ENCODE measurements at places on chromosomes 12 and 14.

DNA sequence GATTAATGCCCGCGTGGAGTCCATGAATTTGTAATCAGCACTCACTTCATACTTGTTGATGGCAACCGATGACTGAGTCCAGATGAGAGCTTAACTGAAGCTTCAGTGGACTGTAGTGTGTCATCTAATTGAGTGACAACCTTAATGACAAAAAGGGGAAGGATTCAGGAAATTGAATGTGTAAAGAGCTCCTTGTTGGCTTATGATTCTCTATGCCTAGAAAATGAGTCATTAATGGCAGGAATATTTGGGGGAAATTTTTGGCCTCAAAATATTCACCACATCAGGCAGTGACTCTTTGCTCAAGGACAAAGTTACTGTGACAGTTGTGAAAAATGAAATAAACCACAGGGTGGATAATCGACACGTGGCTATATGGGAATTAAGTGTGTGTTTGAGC is 55.3 kb upstream of the STON2 start:
- no peak for DNase-seq

DNA sequence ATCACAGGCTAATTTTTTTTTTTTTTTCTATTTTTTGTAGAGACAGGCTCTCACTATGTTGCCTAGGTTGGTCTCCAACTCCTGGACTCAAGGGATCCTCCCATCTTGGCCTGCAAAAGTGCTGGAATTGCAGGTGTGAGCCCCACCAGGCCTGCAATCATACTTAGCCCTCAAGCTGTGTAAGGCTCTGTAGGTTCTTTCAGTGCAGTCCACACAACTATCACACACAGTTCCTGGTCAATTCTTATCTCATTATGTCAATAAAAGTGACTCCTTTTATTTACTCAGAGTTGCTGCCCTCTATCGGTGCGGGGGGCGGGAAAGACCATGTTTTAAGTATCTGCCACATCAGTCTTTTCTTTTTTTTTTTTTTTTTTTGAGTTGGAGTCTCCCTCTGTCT is 29.0 kb downstream of the SLC2A3 start:
- no peak for DNase-seq

- no peak for DNase-seq
Measured at GRCh38 chr12:52180971-52181628, 10.7 kb downstream of the KRT80 start.

DNA sequence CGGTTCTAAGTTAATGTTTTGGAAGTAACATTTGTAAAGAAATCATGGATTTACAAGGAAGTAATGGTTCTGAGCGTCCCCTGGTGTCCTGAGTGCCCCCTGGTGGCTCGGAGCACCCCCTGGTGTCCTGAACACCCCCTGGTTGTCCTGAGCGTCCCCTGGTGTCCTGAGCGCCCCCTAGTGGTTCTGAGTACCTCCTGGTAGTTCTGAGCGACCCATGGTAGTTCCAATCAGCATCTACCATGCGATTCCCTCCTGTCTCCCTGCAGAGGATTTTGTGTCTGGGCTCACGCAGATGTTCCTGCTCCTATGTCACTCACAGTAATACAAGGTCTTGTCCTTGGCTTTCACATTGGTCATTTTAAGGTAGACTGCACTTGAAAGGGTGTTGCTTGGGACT is 1352.9 kb downstream of the TMEM121 start:
- no peak for DNase-seq

DNA sequence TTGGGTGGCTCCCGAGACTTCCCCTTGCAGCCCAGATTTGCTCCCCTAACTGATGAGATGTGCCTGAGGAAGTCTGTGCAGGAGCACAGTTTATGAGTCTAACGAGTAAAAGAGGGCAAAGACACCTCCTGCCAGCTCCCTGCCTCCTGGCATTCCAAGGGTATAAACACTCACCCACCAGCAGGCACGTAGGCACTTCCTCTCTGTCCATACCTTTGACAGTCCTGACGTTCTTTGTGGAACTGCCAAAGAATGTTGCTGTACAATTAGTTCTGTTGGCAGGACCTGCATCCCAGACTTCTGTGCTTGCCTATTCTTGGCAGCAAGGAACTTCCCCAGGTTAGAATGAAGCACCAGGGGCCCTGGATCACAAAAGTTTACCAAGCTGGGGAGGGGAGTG is 889.3 kb downstream of the BCL11B start:
- no peak for DNase-seq

- no peak for DNase-seq
Measured at GRCh38 chr14:97312910-97313309, 515.7 kb downstream of the VRK1 start.

DNA sequence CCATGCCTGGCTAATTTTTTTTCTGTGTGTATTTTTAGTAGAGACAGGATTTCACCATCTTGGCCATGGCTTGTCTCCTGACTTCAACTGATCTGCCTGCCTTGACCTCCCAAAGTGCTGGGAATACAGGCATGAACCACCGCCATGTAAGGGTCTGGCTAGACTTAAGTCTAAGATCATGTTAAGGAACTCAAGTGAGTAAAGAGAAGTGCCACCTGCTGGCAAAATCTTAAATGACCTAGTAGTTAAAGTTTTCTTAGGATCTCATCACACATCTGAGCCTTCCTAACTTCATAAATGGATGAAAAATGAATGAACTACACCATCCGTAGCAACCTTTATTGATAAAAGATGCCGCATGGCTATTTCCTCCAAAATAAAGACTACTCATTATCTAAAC is 1.7 kb upstream of the C12orf56 start:
- no peak for DNase-seq

DNA sequence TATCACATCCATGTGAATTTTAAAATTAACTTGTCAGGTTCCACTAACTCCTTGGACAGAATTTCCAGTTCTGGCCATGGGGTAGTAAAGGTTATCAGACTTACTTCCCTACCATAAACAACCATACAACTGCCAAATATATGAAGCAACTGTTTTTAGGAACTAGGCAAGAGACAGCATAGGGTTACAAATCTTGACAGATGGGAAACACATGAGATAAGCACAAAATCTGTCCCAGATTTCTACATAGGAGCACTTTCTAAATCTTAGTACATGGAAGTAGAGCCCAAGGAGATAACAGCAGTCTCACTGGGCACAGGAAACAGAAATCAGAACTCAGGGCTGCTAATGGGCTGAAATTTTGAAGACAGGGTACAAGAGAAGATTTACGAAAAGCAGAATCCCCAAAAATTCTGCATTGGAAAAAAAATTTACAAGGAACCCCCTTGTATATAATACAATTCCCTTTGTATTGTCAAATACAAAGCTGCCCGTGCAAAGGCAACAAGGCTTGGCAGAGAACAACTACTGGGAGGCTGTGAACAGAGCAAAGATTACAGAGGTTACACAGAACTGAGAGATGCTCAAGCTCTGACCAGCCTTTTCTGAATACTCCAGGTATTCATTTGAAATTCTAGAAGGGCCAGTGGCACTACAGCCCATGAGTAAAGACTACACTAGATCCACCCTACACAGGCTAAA is 43.2 kb downstream of the GALNT4 start:
- DNase-seq, result peak; percentile 8

DNA sequence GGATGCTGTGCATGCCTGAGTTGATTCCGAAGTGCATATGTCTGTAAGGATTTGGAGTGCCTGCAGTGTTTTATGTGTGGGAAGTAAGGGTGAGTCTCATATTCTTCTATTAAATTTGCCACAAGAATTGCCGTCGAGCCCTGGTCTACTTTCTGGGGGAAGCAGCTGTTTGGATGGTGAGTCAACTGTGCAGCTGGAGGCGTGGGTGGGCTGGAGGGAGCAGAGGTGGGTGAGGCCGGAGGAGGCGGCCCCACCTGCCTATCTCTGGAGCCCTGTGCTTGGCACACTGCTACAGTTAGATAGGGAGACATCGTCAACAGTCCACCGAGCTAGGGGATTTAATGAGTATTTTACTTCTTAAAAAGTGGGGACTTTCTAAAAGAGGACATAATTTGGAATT is 9.7 kb downstream of the GLRX5 start:
- DNase-seq, result no peak

DNA sequence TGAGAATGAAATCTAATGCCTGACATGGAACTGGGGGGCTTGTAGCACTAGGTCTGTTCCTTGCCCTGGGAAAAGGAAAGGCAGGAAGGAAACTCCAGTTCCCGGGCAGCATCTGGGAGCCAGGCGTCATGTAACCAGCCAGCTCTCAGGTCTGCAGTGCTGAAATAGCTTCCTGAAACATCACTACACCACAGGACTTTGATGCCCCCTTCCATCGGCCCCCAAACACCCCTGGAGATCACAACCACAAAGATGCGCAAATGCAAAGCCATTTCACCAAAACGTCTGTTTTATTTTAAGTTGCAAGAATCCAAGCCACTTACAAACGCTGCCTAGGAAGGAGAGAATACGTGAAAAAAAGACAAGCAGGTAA is 40.9 kb downstream of the KCTD10 start:
- DNase-seq, result no peak

GRCh38 chr14:59320763-59321625 is 132.5 kb downstream of the DAAM1 start:
- DNase-seq, result no peak

DNA sequence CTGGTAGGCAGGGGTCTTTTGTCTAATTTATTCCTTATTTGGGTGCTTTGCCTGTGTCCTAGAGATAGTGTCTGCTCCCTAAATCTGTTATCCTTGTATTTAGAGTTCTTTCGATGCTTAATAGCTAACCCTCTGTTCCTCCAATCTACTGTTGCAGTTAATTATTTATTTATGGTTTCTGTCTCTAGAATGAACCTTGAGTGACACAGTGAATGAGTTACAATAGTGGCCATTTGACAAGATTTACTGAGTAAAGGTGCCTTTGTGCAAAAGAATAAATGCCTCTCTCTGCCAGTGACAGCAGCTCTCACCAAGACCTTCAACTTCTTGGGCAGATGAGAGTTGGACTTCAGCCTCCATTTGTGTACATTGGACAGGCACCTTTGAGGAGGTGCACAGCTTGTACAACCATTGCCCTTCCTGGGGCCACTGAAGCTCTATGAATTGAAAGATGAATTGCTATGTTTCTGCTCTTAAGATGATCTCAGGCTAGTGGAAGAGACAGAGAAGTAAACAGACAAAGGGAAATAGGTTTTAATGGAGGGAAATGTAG is 165.9 kb downstream of the DERA start:
- no peak for DNase-seq

DNA sequence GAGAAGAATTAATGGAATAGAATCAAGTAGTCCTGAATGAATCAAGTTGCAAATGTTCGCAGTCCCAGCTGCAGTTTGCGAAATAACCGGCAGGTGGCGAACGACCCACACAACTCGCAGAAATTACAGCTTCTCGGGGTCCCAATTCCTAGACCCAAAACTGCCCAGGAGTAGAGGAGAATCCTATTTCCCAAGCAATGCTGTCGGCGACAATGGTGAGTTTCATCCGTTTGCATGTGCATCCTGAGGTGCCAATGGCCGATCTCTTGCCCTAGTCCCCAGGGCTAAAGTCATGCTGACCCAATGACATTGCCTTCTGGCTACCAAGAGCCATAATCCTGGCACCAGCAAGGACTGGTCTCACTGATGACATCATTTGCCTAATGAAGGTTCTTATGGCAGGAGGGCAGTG is 8.5 kb upstream of the ASCL1 start:
- no peak for DNase-seq

DNA sequence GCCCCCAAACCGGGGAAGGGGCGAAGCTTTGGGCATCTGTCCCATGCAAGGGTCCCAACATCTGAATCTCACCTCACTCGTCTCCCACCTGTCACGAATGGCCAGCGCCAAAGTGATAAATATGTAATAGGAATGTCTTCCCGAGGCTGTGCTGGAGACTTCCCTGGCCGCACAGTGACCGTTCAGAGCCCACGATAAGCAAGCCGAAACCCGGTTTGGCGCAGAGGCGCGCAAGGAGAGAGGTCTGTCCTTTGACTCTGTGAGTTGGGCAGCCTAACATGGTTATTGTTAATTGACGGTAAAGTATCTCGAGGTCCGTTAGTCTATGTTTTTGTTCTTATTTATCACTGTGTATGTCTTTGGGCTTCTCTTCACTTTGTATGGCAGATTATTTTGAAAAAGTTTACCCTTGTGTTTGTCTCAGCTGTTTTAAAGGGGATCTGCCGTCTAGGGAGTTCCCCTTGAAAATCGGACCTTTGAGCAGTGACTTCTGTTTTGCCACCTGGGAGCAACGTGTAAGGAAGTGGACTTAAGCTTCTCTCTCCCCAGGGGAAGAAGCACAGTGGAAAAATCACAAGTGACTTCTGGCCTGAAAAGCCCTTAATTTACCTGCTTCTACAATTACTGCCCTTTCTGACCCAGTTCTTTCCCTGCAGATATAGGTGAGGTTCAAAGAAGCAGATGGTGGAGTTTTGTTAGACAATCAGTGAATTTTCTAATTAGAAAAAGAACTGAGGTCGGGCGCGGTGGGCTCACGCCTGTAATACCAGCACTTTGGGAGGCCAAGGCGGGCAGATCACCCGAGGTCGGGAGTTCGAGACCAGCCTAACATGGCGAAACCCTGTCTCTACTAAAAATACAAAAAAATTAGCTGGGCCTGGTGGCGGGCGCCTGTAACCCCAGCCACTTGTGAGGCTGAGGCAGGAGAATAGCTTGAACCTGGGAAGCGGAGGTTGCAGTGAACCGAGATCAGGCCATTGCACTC is 1.1 kb upstream of the TM9SF1 start:
- DNase-seq, result no peak

- DNase-seq, result no peak
Measured at GRCh38 chr12:104641862-104642261, 185.1 kb downstream of the CHST11 start.

DNA sequence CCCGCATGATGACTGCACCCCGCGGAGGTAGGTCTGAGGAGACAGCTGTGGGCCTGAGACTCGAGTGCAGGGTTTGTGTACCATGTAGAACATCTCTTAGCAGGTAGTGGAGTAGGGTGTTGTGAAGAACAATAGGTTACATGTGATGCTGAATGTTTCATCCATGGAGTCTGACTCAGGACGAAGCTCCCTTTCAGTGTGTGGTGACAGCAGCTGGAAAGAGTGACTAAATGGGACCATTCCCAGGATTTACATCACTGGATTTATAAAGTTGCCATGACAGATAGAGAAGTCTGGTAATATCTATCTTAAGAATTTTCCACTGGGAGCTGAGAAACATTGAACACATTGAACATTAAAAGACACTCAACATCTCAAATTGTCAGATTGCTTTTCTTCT is 259.6 kb upstream of the RGS6 start:
- DNase-seq, result no peak

DNA sequence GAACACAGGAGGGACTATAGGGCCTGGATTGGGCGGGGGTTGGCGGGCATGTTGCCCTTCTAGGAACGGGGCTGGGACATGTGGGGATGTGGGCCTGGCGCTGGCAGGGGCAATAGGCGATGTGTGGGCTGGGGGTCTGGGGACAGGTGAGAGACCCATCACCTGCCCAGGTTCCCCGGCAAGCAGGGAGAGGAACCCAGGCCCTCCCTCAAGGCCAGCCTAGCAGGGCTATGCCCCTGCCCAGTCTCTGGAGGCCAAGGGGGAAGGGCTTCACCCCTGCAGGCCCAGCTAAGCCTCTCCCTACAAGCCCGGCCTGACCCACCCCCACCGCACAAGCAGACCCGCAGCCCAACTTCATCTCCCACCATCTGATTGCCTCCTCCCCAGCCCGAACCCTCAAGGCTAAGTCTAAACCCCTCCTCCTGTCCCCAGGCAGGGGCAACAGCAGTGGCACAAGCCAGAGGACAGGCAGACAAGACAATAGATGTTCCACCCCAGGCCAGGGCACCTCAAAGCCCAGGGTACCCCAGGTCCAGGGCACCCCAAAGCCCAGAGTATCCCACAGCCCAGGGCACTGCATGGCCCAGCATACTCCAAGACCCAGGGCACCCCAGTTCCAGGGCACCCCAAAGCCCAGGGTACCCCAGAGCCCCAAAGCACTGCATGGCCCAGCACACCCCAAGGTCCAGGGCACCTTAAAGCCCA is 6.5 kb downstream of the JAG2 start:
- peak; percentile 28 for DNase-seq

Data from substantia nigra (tissue), 51 donors.